ENCODE measurements at places on chromosomes 4 and X.
A peak's percentile ranks its signal among the peaks of the same experiment; 100 is the strongest.

GRCh38 chr4:1458581-1458980 is 52.3 kb upstream of the NKX1-1 start:
- DNase-seq: no peak

- DNase-seq: no peak
These were observed 478.2 kb downstream of the ADGRL3 start for GRCh38 chr4:61678297-61678696.

- no peak for DNase-seq
These were observed at the start of gene PPARGC1A for GRCh38 chr4:23889814-23890341. Gene PPARGC1A, minus strand, starts transcription at chr4:23890047. Its CDS starts 90 bp downstream, at chr4:23889957.

GRCh38 chr4:159071178-159071968 is 31.5 kb upstream of the RAPGEF2 start:
- DNase-seq: no peak

DNA sequence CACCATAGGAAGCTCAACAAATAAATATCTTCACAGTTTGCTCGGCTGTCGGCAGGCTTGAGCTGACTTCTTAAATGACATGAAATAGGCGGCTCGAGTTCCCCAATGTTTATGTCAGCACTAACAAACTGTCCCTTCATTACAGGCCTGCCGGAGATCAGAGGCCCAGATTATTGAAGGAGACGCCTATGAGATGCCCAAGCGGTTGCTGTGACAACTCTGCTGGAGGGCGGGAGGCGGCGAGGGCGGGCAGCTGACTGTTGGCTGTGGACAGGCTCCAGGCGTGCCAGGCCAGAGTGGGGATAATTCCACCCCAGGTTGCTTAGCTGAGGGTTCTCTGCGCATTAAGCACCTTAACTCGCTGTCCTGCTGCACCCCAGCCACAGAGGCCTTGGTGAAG is 39.2 kb upstream of the MSX1 start:
- no peak for DNase-seq

DNA sequence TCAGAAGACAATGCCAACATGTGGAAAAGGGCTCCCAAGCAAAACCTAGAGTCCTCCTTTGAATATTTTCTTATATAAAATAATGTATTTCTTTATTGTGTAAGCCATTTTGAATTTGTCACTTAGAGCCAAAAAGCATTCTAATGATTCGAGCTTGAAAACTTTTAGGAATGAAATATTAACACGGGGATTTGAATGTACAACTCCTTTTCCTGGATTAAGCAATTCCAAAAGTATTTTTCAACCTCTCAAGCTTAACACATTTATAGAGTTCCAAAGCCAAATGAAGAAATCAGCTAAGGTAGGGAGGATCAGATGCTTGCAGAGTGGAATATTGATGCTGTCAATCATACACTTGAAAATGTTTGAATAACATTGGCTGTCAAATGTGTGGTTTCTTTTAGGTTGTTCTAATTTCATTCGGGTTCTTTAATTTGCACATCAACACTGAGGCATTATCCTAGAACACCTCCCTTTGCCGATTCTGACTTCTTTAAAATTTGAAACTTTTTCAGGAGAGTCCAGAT is 67.2 kb upstream of the ETNPPL start:
- DNase-seq: no peak

GRCh38 chr4:93178279-93178678 is 650.3 kb upstream of the ATOH1 start:
- DNase-seq: no peak

- DNase-seq: peak; percentile 16
These were observed 27.7 kb downstream of the CD38 start for GRCh38 chr4:15805583-15806517.

DNA sequence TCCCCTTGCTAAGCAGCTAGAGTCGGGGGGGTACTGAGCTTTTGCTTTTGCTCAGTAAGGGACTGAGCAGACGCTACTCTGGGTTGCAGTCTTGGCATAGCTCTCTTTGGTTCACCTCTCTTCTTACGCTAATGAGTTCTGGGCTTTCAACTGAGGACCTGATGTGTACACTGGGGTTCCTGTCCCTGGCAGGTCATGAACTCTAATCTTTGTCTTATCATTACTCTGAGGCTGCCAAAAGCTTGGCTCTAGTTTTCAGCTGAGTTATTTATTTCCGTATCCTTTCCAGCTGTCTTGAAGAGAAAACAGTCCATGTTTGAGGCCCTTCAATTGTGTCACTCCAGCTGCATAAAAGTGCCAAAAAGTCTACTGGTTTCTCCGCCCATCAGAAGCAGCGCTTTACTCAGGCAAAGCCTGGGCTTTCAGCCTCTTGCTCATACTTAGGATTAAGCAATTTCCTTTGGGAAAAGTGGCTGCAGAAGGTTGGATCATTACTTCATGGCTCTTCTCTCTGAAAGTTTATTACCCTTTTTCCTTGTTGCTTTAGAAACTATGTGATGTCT is 121.0 kb upstream of the STOX2 start:
- DNase-seq: no peak

DNA sequence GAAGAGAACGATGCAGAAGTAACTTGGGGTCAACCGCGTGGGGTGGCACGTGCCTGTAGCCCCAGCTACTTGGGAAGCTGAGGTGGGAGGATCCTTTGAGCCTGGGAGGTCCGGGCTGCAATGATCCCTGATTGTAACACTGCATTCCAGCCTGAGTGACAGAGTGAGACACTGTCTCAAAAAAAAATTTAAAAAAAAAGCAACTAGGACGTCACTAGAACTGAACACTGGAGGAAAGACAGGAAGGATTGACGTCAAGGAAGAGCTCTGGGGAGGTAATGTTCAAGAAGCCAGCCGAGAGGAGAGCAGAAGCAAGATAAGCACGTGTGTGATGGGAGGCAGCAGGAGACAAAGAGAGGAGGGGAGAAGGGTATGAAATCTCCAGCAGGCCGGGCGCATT is 28.7 kb downstream of the S100G start:
- DNase-seq: no peak

- no peak for DNase-seq
These were observed 15.8 kb upstream of the SFRP2 start for GRCh38 chr4:153804722-153805121.

- no peak for DNase-seq
These were observed 6.5 kb upstream of the DLG3 start for GRCh38 chrX:70437921-70438665.

DNA sequence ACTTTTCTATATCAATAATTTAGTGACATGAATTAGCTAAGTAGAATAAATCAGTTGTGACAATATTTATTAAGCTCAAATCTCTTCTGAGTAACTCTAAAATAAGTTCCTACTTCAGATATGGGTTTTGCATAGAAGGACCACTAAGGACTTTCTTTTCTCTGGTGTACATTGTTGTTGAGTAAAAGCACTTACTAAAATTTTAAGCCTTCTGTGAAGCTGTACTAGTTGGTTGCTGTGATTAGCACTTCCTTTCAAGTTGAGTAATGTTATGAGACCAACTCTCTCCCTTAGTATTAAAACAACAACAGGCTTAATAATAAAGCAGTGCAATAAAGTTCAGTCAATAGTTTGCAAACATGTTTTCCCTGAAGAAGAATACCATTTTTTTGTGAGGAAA is 667.4 kb upstream of the NDST4 start:
- no peak for DNase-seq

- no peak for DNase-seq
These were observed 2.7 kb upstream of the CCNQ start for GRCh38 chrX:153601511-153602110.

GRCh38 chrX:71514367-71515037 is 18.4 kb upstream of the OGT start:
- DNase-seq: no peak

- DNase-seq: no peak
These were observed 558.9 kb downstream of the SPOCK3 start for GRCh38 chr4:166675411-166675810.

DNA sequence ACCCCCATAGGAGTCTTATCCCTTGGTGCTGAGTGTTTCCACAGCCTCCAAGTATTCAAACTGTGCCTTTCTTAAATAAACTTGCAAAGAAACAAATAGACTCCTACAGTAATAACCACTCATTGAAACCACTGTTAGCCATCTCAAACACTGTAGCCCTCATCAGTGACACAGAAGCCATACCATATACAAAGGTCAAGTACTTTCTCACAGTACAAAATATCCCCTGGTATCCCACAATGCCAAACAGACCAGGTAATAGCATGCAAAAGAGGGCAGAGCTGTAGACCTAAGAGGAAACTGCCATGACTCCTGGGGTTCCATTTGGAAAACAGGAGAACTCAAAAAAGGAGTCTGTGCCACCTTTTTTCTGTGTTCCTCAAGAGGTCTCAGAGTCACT is 173.8 kb upstream of the PPP1R2C start:
- no peak for DNase-seq

- no peak for DNase-seq
These were observed 49.0 kb downstream of the PRDM5 start for GRCh38 chr4:120873554-120873953.

DNA sequence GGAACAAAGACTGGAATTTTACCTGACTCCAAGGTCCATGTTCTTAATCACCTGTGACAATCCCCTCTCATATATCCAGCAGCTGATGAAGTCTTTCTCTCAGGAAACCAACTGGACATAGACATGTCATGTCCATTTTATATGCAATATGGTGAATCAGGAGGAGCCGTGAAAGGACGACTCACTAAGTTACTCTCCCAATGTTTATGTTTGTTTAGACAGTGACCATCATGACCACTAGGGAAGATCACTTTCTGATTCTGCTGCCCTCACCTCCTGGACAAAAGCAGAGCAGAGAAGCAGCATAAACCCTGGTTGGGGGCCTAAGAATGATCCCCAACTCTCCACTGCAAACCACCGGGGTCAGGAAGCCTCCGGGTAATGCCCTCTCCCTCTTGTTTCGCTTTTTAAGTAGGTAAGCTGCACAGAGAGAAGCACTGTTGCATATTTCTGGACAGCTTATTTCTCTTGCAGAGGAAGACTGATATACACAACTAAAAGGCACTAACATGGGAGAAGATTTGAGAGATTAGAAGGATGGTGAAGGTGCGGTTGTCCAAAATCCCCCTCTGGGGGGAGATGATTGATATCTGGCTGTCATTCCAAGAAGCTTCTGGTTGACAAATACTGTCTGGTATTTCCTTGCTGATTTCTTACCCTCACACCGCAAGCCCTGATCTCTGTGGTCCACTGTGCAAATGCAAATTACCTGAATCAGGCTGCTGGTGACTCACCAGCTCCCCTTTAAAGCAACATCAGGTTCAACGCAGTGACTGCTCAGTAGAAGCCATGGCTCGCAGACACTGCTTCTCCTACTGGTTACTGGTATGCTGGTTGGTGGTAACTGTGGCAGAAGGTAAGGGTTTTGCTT is at the start of gene ODAPH:
Gene ODAPH (plus strand): TSS at position 773 of the 871 bp plus-strand sequence. CDS start 17 bp downstream, at position 790.
- DNase-seq: peak; percentile 1

DNA sequence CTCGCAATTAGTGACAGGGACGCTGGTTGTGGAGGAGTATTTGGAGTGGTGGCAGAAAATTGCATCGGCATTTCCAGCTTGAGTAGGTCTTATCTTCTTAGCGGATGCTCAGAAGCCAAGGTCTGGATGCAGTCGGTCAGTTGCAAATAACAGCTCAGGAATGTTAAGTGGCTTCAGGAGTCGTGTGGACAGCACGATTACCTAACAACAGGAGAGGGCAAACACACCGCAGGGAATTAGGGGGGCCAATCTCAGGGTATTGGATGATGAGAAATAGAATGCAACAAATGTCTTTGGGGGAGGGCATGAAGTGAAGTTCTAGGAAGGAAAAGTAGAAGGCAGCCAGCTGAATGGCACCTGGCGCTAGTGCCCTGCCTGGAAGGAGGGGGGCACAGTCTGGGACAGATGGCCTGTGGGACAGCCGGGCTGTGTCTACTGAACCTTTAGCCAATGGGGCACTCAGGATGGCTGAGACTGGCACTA is 11.8 kb downstream of the RASL11B start:
- DNase-seq: no peak

- DNase-seq: no peak
These were observed 174.9 kb downstream of the CORIN start for GRCh38 chr4:47662975-47663374.

DNA sequence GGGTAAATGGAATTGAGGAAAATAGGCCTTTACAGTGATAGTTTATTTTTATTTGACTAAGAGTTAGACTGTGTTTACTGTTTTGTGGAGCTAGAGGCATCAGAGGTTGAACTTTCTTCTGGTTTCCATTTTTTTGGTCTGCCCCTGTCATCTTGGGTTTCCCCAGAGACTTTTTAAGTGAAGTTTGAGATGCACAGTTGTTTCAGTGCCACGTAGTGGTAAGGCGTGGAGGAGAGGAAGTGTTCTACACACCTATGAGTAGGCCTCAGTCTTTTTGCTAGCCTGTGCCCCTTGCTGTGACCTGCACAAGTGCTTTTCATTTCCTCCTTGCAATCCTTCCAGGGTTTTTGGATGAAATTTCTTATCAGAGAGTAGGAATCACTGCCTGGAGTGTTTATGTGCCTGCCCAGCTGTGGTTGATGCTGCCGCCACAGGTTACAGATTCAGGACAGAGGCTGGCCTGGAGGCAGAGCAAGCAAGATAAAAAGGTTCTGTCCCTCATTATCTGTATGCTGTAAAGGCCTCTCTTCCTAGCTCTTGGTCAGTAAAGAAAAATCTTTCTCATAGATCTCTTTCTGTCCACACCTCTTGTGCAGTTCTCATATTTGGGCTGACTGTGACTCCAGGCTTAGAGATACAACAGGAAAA is 12.5 kb upstream of the HSFX4 start:
- DNase-seq: no peak
